ENCODE measurements at places on chromosomes 2 and 18.

GRCh38 chr2:108026092-108026794 is 39.9 kb downstream of the SLC5A7 start:
- DNase-seq = no peak

GRCh38 chr2:182894174-182894573 is 27.7 kb upstream of the FRZB start:
- no peak for DNase-seq

DNA sequence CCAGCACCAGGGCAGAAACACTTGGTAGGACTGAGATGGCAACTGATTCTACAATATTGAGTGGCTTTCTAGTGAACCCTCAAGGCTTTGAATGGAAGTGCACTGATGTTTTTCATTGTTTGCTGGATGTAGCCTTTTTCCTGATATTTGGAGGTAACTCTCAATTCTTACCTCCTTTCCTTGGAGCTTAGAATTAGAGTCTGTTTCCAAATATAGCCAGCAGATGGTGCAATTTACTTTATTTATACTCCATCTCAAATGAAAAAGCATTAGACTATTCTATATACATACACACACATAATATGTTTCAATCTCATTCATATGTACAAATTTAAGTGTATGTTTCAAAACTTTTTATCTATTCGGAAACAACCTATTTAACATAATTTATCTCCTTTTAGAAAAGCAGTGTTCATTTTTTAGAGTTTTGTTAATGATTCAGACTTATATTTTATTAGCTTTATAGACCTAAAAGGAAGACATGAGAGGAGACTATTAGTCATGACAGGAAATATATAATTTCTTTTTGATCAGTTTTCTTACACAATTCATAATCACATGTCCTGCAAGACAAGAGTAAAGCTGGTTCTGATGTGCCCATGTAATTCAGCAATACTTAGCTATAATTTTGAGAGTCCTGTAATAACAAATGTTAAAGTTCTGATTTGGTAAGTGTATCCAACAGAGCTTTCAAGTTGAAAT is 124.8 kb downstream of the NUP35 start:
- DNase-seq = peak; percentile 27

- peak; percentile 51 for DNase-seq
Measured at GRCh38 chr2:46062637-46063412, 234.4 kb upstream of the EPAS1 start.

DNA sequence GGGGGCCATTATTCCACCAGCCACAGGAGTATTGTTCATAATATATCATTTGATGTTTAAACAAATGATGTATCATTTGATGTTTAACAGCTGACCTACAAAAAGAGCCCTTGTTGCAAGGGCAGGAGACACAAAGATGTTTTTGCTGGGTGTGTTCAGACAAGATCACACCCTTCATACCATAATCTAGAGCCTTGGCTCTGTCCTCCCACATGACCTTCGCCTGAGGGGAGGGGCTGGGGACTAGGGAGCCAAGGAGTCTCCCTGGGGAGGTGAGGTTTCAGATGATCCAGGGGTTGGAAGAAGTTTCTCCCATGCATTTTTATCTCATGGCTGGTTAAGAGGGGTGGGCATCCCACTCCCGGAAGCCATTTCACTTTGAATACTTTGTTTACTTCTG is 33.5 kb downstream of the CDC42EP3 start:
- DNase-seq = no peak

DNA sequence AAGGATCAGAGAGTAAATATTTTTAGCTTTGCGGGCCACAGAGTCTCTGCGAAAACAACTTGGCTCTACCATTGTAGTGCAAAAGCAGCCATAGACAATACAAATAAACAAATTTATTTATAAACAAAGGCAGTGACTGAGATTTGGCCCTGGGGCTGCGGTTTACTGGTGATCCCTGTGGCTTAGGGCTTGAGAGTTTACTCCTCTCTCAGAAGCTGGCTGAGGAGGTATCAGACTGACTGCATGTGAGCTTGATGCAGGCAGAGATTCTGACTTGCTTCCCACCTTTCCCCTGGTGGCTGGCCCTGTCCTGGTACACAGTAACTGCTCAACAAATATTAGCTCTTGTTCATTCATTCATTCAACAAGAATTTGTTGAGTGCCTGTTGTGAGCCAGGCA is 81.5 kb downstream of the PRKCE start:
- no peak for DNase-seq

DNA sequence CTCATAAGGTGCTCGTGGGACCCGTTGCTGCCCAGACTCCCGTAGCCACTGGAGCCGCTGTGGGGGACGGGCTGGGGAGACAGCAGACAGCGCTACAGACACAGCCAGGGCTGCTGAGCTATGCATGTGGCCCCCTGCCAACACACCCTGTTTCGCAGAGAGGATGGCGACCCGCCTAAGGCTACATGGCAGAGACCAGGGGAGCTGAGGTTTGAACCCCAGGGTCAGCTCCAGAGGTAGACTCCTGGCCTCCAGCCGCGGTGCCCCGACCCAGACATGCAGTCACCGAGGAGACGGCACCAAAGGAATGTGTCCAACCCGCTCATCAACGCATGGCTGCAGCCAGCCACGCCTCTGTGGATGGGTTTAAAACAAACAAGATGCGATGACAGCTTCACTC is 21.0 kb upstream of the HES6 start:
- DNase-seq = no peak

GRCh38 chr2:202545523-202545922 is 89.2 kb upstream of the FAM117B start:
- DNase-seq = no peak

DNA sequence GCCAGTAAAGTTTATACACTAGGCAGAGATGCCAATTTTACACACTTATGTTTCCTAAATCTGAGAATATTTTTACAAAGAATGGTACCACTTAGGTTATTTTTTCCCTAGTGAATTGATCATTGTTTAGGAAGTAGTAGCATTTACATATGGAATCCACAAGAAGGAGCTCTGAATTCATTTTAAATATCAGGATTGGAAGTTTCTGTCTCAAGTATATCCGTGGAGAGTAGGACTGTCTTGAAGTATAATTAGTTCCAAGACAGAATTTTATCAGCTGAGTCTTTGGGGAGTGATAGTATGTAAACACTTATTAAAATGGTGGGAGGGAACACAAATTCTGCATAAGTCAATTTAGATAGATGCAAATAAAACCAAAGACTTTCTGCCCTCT is 82.3 kb upstream of the FAM98A start:
- DNase-seq = no peak

- no peak for DNase-seq
Measured at GRCh38 chr2:42598656-42599055, 30.2 kb downstream of the MTA3 start.

DNA sequence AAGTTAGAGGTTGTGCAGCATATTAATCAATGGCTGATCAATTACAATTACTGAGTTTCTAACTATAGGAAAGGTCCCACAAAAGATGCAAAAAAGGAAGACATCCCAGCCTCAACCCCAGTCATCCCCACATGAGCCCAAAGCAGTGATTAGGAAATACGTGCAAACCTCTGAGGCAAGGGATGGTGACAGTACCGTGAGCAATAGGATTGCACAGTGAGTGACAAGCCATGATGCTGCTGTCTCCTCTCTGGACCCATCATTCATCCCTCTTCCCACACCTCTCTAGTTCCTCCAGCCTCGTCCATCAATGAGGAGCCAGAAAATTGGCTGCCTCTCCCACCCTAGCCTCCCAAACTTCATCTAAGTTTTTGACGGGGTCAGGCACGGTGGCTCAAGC is 4.0 kb upstream of the SLC11A1 start:
- no peak for DNase-seq

- DNase-seq = no peak
Measured at GRCh38 chr2:5587766-5588165, 104.4 kb upstream of the SOX11 start.

DNA sequence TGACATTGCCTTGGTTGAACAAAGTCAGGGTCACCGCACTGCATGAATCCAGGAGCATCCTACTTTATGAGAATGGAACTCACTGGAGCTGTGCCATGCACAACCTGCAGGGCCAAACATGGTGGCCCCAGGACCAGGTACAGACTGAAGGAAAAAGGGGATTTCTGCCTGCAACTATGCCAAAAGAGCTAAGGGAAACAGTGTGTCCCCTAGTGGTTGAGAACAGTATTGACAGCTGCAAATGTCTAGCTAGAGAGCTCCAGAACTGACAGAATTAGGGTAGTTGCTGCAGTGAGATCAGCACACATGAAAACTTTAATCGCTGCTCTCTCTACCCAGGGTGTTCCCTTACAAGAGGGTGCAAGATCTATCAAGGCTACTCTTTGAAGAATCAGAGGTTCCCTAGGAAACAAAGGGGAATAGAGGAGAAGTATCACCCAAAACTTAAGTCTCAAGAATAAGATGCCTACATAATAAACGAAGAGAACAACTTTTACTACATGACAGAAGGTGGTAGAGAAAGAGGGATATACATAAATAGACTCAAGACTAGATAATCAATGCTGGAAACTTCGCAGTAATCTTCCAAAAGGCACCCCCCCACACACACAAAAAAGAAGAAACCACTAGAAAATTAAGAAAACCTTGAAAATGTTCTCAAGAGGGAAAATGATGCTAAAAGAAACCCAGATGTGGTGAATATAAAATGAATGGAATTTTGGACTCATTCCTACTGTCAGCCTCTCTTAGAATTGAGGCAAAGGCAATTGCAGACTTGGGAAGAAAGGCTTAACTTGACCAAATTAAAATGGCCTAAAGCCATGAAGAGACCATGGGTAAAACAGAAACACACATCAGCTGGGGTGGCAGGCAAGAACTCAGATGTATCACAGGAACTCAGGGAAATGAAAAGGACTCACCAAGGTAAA is 43.6 kb upstream of the IHH start:
- no peak for DNase-seq

DNA sequence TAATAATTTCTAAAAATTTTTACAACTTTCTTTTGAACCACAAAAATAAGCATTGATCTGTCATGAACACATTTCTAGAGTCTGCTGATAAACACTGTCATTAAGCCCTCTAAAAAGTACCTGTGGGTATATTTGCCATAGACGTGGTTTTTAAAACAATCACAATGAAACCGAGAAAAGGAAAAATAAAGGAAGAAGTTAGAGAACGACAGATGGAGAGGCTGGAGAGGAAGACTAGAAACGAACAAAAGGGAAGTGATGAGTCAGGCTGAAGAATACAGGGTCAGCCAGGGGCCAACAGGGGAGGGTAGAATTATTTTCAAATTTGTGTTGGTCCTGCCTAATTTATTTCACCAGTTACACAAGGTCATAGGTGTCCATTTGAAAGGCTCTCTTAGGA is 62.0 kb downstream of the MYL12B start:
- no peak for DNase-seq

Data from DMS153 (cell line).